ENCODE measurements at places on chromosomes 16 and 17.

- DNase-seq: no peak
Measured at GRCh38 chr16:65702707-65703402, 581.0 kb upstream of the CDH11 start.

- DNase-seq: peak; percentile 56
Measured at GRCh38 chr17:2090804-2091534, 36.1 kb downstream of the HIC1 start.

- peak; percentile 30 for DNase-seq
Measured at GRCh38 chr17:4199818-4200402, 56.9 kb downstream of the CYB5D2 start.

- DNase-seq: no peak
Measured at GRCh38 chr17:71636644-71637043, 484.2 kb upstream of the SOX9 start.

DNA sequence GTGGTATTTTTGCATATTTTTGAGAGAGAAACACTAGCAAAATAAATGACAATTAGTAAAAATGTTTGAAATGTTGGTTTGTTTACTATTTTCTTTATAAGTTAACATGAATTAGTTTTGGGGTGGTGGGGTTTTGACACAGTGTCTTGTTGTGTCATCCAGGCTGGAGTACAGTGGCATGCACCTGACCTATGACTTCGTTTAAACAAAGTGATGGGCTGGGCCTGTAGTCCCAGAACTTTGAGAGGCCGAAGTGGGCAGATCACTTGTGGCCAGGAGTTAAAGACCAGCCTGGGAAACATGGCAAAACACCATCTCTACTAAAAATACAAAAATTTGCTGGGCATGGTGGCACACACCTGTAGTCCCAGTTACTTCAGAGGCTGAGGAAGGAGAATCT, 17.9 kb upstream of the HEATR3 start:
- DNase-seq: no peak

Data from G401 (cell line).